M059J (cell line): ENCODE measurements at places on chromosomes 5 and 9.
A peak's percentile ranks its signal among the peaks of the same experiment; 100 is the strongest.

DNA sequence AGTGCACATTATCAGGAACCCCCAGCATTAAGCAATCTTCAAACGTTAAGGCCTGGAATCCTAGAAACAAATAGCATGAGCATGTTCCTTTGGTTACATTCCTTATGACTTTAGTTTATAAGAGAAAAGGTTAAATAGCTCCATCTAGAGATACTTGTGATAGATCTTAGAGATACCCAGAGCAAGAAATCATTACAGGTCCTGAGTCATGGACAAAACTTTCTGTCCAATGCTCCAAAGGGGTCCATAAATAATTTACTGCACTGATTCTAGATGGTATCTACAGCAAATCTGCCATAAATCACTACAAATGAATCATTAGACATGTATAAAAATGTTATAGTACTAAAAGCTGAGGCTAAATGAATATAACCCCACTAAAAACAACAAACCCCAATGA lies 139.6 kb downstream of the HTR1A start:
- DNase-seq, result peak; percentile 1

- DNase-seq, result no peak
Observed at GRCh38 chr5:102295534-102296177, 428 bp downstream of the SLCO4C1 start.

DNA sequence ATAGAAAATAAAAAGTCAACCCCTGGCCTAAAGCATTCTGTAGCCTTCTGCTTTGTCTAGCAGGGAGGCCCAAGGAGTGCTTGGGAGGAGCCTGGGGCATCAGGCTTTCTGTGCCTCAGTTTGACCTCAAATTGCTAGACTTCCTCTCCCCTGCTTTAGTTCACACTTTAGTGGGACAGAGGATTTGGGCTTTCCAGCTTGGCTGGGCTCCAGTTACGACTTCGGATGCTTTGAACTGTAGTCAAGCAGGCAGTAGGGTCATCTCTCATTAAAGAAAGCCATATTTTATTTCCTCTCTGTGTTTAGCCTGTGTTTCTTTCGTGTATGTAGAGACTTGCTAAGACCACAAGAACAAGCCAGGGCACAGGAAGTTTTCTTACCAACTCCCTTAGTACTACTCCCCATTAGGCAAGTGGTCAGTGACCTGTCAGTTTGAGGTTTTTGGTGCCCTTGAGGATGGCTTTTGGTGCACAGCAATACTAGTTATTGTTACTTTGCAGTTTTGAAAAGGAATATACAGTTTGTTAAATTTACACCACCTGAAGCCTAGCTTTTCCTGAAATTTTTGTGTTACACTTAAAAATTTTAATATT lies 334.7 kb downstream of the NDUFS4 start:
- DNase-seq, result no peak

GRCh38 chr9:95132366-95133324 lies 184.9 kb downstream of the FANCC start:
- no peak for DNase-seq

- no peak for DNase-seq
Observed at GRCh38 chr5:78805474-78806124, 157.0 kb upstream of the LHFPL2 start.

DNA sequence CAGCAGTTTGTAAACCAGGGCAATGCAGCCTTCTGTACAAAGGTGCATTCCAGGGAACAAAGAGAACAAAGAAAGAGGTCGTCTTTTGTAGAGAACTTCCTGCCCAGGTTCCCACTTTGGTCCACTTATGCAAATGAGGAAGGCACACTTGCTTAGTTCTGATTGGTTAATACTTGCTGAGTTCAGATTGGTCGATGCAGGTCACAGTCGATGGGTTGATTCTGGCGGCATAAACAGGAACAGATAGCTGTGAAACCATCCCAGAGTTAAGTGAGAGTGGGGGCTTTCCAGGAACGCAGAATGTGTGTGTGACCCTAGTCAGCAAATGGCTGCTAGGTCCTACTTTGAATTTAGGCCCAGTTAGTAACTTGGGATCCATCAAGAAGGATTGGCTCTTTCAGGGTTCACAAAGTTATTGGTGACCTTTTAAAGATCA lies 1.8 kb upstream of the ADAMTS13 start:
- no peak for DNase-seq

- DNase-seq, result no peak
Observed at GRCh38 chr5:59035681-59036080, 452.8 kb downstream of the RAB3C start.

DNA sequence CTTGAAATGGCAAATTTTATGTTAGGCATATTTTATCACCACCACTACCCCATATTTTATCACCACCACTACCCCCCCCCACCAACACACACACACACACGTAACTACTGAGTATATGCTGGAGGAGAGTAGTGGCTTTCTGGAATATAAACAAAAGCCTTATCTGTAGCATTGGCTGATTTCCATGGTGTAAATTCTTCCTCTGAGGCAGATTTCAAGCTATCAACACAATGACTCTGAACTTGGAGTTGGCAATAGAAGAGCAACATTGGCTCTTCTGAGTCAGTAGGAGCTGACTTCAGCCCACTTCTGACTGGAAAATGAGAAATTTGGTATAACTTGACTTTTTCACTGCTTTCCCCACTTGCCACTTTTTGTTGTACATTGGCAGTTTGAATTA lies 143.0 kb downstream of the CAVIN4 start:
- no peak for DNase-seq

DNA sequence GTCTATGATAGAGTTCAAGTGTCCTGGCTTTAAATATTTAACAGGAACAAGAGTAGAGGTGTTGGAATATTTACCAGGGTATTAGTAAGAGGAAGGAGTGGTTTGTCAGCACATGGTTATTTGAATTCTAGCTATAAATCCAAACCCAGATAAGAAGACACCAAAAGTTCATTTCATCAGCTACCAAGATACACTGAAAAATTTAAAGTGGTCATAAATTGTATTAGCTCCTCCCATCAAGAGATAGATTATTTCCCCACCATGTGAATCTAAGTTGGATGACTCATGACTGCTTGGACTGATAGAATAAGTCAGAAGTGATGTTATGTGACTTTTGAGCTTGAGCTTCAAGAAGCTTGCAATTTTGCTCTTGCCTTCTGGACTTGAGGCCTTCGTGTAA lies 72.1 kb upstream of the GRAMD2B start:
- peak; percentile 57 for DNase-seq

DNA sequence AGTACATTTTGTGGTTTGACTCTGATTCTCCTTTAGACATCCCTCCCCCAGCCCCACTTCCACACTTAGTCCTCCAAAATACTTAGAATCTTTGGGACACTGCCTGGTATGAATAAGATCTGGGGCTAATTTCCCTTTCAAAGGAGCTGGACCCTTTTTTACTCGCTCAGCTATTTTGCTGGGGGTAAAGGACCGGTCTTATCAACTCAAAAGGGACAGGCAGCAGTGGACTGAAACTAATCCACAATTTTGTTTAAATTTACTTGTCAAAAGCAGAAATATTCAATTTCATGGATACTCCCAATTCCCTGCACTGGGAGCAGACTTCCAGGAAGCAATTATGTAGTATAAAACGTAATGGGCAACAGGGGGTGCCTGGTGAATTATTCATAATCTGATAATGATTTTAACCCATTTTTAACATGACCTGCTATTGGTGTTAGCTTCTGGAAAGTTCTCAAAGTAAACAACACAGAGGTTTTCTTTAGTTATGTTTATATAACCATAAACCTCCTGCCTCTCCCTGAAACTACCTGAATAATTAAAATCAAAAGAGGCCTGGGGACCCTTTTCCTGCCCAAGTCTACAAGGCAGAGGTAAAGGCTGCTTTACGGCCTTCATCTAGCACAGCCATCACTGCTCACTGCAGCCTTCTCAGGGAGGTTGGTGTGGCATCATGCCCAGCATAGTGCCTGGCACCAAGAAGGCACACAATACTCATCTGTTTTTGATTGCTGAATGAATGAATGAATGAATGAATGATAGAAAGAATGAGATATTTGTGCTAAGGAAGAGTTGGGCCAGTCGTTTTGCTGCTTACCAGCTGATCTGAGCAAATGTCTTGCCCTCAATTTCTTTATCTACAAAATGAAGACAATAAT lies 44.2 kb upstream of the GNPDA1 start:
- peak; percentile 20 for DNase-seq

- DNase-seq, result no peak
Observed at GRCh38 chr5:66351813-66352212, 207.7 kb downstream of the SREK1 start.

DNA sequence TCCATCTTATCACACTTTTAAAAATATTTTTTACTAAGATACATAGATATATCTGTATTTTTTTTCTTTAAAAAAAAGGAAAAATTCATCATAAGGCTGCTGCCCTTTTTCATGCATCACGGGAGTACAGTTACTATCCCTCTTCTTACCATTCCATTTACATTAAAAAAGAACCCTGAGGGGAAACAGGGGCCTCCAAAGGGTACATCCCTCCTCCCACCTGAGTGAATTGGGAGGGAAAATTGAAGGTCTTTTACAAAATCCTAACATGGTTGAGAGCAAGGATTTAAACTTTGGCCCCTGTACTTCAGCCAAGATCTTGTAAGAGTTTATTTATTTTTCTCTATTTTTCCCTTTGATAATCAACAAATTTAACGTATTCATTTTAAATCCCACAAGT lies 319.2 kb downstream of the MLLT3 start:
- no peak for DNase-seq

- DNase-seq, result peak; percentile 18
Observed at GRCh38 chr5:167229751-167230150, 1061.7 kb upstream of the WWC1 start.

DNA sequence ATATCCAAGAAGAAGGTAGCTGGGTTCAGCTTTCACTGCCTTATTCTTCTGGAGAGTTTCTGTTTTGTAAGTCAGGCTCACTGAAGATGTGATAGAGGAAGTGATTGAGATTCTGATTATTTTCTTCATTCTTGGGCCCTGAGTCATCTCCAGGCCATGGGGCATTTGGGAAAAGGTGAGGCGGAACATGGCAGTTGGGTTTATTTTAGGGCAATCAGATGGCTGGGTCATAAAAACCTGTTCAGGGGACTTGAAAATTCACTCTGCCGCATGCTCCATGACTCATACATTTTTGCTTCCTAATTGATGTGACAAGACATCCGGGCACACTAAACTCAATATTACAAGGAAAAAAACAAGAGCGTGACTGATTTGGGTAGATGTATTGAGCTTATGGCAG lies 265.7 kb upstream of the KLF4 start:
- DNase-seq, result peak; percentile 98

DNA sequence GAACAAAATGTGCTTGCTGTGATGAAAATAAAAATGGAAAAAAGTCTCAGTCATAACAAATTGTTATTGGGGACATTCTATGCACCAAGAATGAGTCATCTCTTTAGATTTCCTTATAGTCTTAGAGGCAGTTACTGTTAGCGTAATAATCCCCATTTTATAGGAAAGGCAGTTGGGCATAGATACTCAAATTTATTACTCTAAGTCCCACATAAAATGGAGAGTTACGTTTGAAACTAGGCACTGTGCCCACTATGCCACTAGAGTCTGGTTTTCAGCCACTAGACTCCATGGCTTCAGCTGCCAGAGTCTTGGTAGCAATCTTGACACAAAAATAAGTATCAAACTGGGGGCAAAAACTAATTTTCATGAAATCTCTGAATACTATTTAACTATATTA lies 317.9 kb upstream of the MEF2C start:
- no peak for DNase-seq

GRCh38 chr9:36748322-36748899 lies 175.7 kb downstream of the MELK start:
- DNase-seq, result peak; percentile 45

DNA sequence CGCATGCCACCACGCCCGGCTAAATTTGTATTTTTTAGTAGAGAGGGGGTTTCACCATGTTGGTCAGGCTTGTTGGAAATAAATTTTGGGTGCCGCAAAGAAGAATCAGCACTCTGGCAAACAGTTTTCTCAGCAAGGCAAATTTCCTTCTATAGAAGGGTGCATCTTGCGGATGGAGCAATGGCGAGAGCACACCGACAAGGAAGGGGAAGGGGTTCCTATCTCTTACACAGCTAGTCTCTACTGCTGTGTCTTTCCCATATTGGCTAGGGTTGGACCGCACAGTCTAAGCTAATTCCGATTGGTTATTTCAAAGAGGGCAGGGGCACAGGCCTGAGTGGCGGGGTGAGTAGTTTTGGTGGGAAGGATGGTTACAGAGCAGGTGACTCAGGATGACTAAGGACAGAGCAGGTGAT lies 707 bp downstream of the GTF3C5 start:
- peak; percentile 18 for DNase-seq

DNA sequence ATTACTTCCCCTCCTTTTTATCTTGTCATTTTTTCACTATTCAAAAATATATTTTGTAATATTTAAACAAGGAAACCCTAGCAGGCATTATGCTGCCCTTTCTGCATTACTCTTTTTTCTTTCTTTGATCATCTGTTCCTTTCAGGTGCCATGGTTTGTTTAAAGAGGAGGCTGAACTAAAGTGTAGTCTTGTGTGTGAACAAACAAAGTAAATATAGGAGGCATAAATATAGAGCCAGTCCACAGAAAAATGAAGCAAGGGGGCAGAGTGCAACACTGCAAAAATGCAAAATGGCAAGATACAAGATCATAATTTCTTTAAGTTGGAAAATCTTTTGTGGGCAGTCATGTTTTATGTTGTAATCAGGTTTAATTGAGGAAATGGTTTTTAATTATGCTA lies 947.3 kb upstream of the COX7C start:
- no peak for DNase-seq

DNA sequence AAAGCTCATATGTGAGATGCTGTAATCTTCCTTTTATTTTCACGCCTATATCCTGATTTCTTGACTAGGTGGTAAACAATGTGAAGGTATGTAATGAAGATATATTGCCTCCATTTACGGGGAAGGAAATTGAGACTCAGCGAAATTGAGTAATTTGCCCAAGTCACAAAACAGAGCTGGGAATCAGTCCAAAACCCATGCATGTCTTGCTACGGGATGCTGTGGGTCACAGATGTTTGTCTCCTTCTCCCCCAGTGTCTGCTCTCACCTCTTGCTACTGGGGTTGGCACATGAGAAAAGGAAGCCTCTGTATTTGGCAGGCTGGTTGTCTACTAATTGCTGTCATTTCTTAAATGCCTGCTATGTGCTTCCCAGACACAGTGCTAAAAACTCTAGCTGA lies 53.7 kb upstream of the TEX48 start:
- DNase-seq, result peak; percentile 73

DNA sequence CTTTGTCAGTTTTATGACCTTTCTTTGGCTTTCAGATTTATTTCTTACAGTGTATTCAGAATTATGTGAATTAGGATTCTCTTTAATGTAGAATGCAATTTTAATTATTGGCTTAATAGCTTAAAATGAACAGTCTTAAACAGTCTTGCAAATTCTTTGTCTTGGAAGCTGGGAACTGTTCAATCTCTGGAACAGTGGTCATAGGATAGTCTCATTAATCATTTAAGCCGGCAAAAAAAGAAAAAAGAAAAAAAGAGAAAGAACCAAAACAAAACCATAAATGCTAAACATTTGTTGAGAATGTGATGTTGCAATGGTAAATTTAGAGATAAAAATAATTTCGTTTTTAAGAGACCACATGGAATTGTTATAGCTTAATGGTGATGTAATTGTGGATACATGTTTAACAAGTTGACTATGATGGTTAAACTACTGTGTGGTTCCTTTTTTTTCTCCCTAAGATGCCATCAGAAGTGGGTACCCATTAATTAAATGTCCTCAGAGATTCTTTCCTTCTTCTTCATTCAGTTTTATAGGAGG lies 61.6 kb downstream of the NNT start:
- DNase-seq, result no peak
